ENCODE measurements at places on chromosomes 12 and 14.
A peak's percentile ranks its signal among the peaks of the same experiment; 100 is the strongest.

DNA sequence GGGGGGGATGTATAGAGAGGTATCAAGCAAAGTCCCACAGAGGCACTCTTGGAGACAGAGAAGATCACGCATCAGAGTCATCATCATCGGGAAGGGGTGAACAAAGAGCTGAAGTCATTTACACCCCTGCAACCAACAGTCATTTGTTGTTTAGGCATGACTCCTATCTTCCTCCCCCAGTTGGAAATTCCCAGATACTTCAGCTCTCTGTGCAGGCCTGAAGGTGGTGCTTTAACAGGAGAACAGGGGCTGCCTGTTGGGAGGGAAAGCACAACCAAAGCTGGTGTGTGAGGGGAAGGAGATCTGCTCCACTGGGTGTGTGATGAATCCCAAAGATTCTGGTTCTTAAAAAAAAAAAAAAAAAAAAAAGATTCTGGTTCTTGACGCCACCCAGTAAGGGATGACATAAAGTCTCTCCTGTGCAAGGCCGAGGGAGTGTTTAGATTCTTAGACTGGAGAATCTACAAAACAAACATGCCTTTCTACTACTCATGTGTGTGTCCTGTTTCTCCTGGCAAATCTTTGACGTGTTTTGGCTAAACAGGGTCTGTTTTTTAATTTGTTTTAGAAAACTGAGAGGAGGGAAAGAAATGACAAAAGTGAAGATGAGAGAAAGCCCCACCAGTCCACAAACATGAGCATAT, 121.0 kb upstream of the ARHGAP5 start:
- no peak for DNase-seq

DNA sequence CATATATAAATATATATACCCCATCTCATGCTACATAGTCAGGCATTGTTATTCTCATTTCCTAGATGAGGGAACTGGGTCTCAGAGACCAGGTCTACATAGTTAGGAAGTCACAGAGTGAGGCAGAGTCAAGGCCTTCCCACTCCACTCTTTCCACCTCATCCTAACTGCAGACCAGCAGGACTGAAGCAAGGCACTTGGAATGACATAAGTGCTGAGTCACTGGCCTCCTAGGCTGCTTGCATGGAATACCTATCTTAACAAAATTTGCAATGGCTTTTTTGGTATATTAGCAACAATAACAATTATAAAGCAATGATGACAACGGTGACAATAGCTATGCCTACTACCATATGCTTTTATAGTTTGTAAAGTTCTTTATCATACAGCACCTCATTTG, 5.4 kb upstream of the ANO4 start:
- peak; percentile 9 for DNase-seq

GRCh38 chr14:73289729-73290128, 52.4 kb downstream of the PAPLN start:
- DNase-seq, result peak; percentile 27

DNA sequence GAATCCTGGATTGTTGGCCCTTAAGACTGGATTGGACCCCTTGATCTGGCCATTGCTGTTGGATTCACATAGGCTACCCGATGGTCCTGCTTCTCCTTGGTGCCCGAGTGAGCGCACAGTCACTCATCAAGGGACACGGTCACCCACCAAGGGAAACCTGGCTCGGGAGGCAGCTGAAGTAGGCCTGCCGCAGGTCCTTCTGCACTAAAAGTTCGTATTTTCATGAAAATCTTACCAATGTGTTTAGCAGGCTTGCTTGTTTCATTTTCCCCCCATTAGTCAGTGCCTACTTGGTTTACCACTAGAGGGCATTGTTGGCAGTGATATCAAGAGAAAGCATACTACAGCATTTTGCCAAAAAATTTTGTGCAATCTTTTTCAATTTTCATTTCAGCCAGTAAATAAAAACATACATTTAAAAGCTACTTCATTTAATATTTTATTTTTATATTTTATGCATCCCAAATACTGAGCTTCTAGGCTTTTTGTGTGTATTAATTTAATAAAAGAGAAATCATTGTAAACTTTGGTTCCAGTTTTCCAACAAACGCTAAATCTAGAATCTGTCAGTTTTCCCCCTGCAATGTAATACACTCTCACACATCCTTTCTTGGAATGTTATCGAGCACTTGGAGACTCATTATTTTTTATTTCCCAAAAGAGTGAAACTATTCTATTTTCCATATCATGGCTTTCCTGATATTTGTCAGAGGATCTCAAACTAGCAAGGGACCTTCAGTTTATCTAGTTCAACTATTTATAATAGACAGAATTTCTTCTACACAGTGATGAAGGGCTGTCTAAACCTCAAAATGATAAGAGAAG, 116.7 kb downstream of the LMNTD1 start:
- DNase-seq, result peak; percentile 31

DNA sequence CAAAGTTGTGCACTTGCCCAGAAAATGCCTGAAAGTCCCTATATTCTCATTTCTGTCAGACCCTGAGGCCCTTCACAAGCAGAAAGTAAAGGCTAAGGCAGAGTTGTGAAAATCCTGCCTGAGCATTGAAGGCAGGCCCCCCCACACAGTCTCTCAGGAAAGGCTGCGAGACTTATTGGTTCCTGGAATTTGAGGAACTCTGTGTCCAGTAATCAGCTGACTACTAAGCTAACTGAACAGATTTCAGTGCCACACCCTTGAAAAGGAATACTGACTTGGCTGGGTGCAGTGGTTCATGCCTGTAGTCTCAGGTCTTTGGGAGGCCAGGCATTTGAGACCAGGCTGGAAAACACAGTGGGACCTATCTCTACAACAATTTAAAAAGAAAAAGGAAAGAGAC, 21.1 kb upstream of the PPP2R5E start:
- peak; percentile 25 for DNase-seq

- DNase-seq, result no peak
Measured at GRCh38 chr14:77849711-77850110, 49.8 kb downstream of the ADCK1 start.

DNA sequence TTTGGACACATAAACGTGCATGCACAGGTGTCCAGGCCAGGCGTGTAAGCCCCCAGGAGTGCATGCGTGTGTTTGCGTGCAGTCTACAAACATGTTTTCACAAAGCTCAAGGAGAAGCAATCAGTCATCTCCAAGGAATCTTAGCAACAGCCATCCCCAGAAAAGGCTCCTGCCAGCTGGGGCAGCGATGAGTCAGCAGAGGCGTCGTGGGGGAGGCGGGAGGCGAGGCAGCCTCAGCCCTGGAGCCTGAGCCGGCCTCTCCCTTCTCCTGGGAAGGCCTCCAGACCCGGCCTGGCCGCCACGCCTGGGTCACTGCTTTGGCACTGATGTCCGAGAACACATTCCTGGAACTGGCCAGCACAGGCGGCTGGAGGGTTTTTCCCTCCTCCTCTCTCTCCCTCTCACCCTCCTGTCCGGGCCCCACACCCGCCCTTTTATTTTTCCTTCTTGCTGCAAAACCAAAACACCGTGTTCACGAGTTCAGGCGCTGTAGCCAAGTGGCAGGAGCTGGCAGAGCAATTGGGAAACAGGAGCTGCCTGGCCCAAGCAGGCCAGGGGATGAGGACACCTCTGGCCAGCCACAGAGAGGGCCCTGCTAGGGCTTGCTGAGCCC, 92.7 kb downstream of the LRRC74A start:
- peak; percentile 87 for DNase-seq

GRCh38 chr14:30994681-30995620, 30.5 kb upstream of the AP4S1 start:
- DNase-seq, result no peak

DNA sequence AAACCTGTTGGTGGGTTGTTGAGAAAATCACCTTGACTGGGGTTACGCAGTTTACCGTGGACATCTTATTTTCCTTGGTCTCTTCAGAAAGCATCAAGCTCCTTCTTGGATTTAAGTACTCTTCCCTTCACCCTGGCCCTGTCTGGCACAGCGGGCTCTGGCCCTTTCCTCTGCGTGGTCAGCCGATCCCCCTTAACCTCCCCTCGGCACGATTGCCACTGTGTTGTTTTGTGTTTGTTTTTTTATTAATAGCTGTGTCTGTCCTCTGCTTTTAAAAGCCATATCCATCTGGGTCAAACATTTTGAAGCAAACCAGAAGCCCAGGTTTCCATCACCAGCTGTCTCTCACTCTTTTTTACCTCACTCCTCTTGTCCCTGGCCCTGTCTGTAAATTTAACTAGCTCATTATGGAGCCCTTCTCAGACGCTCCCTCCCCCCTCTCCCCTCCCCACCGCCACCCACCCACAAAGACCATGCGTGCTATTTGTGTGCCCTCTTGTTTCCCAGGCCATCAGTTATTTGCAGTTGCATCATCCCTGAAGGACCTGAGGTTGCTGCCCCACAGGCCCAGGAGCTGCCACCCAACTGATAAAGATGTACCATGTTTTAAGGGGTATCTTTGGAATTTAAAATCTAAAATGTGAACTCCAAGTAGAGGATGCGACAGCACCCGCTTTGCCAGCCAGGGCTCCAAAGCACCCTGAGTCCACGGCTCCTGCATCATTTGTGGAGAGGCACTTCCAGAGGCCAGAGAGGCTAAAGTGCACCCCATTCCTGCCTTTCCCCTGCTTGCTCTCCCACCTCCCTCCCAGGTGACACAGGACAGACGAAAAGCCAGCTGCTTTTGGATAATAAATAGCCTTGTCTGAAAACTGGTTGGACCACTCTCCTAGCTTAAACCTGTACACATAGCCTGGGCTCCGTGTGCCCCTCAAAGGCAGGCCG, 3.9 kb downstream of the BCL11B start:
- DNase-seq, result peak; percentile 53

DNA sequence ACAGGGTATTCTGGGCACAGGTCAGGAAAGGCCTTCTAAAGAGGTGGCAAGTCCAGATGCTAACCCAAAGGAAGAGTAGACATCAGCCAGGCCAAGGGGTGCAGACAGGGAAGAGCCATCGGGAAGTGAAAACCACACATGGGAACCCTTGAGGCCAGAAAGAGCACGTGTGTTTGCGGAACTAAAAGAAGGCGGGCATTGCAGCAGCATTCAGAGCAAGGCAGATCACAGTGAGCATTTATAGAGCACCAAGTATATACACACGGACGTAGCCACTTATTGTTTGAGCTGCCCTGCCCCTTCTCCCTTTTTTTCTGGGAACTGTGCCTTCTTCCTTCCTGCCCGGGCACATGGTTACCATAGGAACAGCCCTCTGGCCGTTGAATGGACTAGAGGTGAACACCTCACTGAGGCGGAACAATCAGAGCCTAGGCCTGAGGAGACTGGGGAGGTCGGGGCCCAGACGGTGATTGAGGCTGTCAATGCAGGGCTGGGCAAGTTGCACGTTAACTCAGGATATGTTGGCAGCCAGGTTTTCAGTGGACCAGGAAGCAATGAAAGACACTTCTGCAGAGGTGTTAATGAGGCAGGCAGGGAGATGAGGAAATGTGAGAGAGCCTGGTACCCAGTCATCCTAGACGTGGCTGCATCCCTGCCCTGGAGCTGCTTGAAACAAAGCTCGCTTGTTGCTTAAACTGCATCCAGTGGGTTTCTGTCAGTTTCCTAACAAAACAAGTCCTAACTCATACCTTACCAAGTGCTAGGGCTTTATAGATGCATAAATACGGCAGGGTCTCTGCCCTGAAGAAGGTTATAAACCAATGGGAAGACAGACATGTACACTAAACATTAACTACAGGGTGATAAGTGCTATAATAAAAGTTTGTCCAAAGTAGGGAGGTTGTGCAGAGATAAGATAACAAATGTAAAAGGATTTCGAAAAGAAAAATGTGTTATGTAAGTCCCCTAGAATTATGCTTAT, 34.2 kb downstream of the MOAP1 start:
- DNase-seq, result no peak

GRCh38 chr12:105158876-105159275, 51.3 kb downstream of the WASHC4 start:
- DNase-seq, result no peak

GRCh38 chr14:103932791-103933490, 4.7 kb downstream of the TDRD9 start:
- DNase-seq, result no peak

DNA sequence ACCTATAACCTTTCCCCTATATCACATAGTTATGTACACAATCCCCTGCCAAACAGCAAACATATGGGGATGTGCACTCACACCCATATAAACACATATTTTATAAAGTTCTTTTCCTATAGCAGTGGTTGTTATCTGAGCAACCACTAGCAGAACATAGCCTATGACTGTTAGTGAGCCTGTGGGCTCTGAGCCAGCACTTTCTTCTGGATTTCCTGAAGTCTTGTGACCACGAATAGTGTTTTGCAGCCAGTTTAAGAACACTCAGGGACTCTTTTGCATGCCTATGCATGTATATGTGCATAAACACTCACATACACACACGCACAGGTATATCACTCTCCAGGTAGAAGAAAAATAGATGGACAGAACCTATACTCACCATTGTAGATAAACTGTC, 17.1 kb downstream of the TESPA1 start:
- DNase-seq, result no peak

- DNase-seq, result no peak
Measured at GRCh38 chr14:55537782-55538181, 42.2 kb upstream of the KTN1 start.

DNA sequence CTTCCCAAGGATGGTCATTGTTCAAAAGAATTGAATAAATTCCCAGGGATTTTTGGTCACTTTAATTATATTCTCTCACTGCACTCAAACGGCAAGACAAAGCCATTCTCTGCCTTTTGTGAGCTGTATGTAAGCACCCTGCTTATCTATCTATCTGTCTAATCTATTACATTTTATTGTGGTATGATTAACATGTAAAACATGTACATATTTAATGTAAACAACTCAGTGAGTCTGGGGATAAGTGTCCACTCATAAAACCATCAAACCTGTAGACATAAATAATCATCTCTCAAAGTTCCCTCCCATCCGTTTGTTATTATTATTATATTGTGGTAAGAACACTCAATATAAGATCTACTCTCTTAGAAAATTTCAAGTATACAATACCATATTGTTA, 167.1 kb downstream of the CAND1 start:
- no peak for DNase-seq

DNA sequence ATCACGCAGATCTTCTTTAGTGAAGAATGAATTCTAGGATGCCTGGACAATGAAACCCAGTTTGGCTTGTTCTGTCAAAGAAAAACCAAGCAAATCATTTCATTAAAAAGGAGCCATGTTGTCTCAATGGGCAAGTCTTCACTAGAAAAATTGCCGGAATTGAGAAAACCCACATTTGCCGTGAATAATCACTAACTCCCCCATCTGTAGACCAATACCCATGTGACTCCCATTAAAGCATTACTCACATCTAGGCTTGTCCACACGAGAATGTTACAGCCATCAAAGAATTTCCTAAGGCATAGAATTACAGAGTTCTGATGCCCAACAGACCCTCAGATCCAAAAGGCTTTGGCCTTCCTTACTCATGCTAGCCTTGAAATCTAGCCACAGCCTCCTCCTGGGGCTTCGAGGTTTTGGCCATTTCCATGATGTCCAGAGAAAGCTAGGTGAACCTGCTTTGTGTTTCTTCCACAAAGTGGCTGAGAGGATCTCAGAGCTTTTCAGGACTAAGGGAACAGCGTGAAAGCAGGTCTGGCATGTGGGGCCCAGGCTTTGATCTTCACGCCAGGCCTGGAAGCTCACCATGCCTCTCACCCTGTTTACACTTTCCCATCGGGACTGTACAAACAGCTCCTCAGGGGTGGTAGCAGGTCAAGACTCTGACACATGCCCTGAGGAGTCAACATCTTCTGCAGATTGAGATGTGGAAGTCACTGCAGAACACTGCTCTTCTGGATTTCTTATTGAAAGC, 12.1 kb downstream of the SLC7A8 start:
- peak; percentile 79 for DNase-seq

GRCh38 chr14:65949711-65950516, 536.3 kb upstream of the CCDC196 start:
- DNase-seq, result no peak
